ENCODE measurements at places on chromosomes 5 and 9. TPM values are rescaled to one million over a fixed set of nuclear protein-coding genes. Genes with fewer than 3 reads are reported as not detected.

Gene DBH
- not detected for polyA plus RNA-seq

Gene PRDM9
- not detected for polyA plus RNA-seq

Gene PCDHAC2
- 9.3 TPM for polyA plus RNA-seq

Gene IFNA2
- not detected for polyA plus RNA-seq

Gene RAB3C
- 94.3 TPM for polyA plus RNA-seq

Gene SLC36A2
- polyA plus RNA-seq: not detected

All from neural cell (in vitro differentiated cells).